ENCODE measurements at places on chromosomes 12 and 14.

DNA sequence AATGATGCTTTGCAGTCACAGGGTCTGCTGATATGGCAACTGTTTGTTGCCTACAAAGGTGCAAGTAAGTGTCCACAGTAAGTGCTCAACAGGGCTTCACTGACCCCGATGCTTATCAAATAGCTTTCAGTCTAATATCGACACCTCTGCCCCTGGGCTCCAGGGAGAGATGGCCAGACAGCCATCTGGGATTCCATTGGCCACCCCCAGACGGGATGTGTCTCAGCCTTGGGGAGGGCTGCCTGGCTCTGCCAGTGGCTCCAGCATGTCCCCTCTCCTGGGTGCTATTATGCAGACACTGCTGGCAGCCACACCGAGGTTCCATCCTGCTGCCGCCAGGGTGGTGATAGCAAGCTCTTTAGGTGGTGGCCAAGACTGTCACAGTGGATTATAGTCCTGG, 57.4 kb downstream of the DGLUCY start:
- no peak for DNase-seq

DNA sequence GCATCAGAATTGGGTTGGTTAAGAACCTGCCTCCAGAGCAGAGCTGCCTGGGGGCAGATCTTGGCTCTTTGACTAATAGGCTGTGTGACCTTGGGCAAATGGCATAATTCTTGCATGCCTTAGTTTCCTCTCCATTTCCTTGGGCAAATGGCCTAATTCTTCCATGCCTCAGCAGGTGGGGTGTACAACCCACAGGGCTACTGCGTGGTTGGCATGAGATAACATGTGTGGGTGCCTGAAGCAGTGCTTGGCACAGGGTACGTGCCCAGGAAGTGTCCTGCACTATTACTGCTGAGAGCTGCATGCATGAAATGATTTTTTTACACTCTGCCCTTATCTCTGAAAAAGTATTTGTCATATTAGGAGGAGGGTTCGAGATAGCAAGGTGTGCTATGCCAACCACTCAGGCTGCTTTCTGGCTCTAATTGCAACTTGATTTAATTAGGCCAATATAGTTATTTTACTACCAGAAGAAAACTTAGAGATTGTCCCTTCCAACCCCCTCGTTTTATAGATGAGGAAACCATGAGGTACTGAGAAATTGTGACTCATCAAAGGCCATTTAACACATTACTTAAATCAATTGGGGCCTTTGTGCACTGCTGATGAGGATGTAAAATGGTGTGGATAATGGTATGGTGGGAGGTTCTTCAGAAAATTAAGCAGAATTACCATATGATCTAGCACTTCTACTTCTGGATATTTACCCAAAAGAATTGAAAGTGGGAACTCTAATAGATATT, 161.6 kb upstream of the HIF1A start:
- no peak for DNase-seq

DNA sequence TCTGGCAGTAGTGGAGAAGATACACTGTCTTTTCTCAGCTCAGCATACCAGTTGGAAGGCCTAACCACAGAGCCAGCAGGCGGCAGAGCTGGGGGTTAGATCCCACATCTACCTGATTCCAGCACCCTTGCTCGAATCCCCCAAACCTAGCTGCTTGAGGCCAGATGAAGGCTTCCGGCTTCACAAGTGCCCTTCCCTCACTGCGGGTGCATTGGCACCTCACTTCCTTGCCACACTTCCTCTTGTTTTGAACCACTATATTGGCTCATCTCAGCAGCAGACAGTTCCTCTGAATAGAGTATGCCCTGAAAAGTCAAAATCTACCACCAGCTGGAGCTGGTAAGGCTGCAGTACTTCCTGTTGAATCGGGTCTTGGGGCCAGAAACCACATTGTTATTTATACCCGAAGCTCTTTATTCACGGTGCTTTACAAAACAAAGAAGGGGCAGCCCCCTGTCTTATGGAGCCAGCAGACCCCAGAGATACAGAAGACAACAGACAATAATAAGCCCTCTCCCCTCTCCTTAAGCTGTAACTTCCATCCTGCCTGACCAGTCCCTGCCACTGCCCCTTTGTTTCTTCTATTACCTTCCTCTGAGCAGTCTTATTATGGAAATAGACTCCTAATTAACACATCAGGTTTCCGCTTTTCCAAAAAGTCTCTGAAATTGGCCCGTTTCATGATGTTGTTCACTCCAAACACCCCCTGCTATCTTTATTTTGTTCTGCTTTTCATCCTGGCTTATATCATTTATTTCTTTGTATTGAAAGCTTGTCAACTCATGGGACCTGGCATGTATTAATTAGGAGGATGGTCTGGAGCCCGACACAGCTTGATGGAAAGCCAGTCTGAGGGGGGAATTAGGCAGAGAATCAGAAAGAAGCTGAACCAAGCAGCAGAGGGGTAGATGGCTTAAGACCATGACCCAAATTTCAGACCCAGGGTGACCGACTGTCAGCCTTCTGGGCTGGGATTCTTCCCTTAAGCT, 233.5 kb downstream of the EFCAB11 start:
- no peak for DNase-seq

DNA sequence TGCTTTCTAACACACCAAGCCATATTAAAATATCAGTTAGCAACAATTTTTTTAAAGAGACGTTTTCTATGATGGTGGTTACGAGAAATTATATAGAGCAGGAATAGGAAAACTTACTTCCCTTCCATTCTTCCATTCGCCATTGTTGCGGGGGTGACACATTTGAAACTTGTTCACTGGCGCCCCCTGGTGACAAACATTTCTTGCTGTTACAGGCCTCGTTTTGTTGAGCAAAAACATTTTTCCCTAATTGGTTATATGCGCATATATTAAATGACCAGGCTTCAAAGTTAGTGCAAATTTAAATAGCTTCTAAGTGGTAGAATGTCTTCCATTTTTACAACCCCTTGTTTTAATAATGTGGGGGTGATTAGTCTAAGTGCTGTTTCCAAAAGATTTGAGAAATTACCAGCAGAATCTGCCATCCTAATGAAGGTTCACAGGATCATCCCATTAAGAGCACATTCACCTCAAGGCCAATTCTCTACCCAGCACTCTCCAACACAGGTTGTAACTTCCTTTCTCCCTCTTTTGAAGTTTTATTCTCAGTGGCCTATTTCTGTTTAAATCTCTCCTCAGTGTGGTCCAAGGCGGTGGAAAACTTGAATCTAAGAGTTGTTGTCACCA, 1124.7 kb downstream of the FLRT2 start:
- no peak for DNase-seq

GRCh38 chr14:58884442-58884841, 246.7 kb downstream of the DACT1 start:
- no peak for DNase-seq

- no peak for DNase-seq
These were observed 161.5 kb upstream of the VASH1 start for GRCh38 chr14:76599559-76600287.

GRCh38 chr12:107134558-107134957, 41.2 kb upstream of the CRY1 start:
- no peak for DNase-seq

DNA sequence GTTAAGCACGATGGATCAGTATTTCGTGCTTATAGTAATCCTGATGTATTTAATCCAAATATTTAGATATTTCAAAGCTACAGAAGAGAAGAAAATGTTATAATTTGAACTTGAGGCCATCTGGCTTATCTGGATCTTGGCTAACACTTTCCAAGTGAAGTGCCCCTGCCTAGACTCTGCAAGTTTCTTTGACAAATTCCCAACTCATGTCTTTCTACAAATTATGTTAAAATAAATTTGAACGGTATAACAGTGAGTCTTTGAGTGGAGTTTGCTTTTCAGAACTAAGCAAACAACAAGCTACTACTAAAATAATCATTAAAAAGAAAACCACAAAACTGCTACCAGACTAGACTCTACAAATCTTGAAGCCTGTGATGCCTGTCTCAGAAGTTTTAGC, 374.4 kb upstream of the PRICKLE1 start:
- DNase-seq: no peak

- no peak for DNase-seq
These were observed 597 bp downstream of the SOAT2 start for GRCh38 chr12:53103860-53104305.

- peak; percentile 58 for DNase-seq
These were observed 225.2 kb downstream of the FUT8 start for GRCh38 chr14:65637780-65638179.

DNA sequence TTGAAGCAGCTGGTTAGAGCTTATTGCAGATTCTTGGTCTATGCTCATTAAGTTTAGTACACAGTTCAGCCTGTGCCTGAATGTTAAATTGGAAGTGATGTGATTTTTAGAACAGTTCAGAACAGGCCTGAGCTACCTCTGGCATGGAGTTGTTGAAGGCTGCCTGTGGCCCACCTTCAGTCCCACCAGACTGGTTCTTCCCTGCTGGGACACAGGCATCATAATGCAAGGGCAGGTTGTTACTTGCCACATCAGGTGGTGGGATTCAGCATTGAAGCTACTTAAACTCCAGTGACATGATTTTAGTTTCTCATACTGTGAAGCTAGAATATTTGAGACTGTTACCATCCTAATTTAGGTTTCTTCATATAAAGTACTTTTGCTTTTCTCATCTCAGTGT, 49.4 kb downstream of the PROX2 start:
- DNase-seq: no peak

GRCh38 chr14:92729634-92730358, 18.6 kb downstream of the LGMN start:
- DNase-seq: no peak

GRCh38 chr14:70045844-70046535, 142.8 kb downstream of the SLC8A3 start:
- DNase-seq: peak; percentile 20

- DNase-seq: no peak
These were observed 26.4 kb upstream of the OR10A7 start for GRCh38 chr12:55194382-55194781.

- DNase-seq: peak; percentile 58
These were observed 26.2 kb downstream of the ZCRB1 start for GRCh38 chr12:42299392-42300308.

GRCh38 chr12:74440469-74440868, 97.2 kb upstream of the ATXN7L3B start:
- no peak for DNase-seq

DNA sequence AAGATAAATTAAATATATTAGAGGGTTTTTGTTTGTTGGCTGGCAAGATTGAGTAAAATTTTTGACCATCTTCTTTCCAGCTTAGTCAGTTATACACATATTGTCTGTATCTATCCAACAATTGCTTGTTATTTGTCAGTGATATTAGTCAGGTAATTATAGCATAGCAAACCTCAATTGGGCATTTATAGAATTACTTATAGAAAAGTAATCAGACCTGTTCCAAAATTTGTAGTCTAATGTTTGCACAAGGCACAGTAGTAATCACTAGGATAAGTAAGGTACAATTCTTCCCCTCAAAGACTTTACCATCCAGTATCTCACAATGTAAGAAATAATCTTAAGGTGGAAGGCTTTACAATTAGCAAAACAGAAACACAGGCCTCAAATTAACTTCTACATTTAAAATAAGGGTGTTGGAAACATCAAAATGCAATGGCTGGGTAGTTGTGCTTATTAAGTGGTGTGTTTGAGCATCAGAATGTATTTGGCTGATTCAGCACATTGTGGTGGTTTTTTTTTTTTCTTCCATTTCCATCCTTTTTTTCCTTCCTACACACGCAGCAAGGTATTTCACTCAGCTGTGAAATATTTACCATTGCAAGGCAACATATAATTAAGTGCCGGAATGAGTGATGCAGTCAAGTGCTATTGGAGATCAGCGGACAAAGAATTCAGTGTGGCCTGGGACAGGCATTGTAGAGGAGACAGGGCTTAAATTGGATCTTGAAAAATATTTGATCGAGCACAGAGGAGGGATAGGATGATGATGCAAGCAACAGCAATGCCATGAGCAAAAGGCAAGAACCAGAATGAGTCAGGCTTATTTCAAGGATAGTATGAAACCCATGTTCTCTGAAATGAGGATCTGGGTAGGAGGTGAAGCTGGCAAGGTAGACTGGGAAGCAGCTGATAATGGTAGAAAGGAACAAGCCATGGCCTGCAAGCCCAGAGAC, 178.2 kb downstream of the AKAP6 start:
- peak; percentile 83 for DNase-seq

DNA sequence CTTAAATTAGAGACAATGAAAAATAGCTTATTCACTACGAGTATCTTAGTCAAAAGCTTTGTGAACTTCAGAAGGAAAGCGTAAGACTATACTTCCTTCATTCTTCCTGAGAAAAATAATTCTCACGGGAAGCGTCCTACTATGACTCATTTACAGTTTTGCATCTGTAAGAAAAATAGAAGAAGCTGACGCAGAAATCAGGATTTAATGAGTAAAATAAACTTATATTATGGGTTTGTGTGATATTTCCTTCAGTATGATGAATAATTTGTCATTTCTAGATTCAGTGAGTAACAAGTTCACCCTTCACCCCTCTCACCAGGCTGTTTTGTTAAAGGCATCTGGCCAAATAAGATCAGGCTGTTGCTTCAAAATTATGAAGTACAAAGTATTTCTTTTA, 17.8 kb upstream of the PDE3A start:
- DNase-seq: no peak

GRCh38 chr12:52222692-52223091, 10.4 kb upstream of the KRT7 start:
- DNase-seq: no peak

DNA sequence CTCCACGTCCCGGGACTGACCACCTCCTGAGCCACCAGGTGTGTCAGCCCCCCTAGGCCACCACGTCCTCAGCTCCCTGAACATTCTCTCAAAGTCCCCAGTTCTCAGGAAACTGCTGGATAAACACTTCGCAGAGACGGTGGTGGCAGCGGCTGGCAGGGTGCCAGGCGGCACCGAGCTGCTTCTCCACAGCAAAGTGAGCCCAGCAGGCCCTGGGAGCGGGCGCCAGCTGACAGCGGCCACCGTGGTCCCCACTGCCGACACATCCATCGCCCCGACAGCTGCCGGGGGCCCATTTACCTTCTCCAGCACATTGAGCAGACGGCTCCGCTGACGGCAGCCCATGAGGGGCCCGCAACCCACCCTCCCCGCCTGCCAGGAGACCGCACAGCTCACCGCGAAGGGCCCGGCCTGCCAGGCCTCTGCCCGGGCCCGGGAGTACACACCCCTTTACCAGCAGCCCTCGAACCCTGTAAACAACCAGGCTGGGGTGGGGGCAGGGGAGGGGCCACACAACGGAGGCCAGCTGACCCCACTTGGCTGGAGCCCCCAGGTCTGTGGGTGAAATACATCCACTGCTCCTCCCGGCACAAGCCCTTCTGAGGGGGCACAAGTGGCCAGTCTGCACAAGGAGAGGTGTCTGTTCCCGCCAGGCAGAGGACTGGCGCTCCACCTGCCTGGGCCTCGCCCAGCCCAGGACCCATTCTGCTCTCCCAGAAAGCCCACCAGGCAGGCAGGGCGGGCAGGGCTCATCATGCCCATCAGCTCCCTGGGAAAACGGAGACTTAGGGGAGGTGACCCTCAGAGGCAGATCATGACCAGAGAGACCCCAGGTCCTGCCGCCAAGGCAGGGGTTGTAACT, 10.5 kb downstream of the AKT1 start:
- no peak for DNase-seq

- no peak for DNase-seq
These were observed 169.7 kb upstream of the OTX2 start for GRCh38 chr14:56979936-56980335.

GRCh38 chr14:80213602-80214001, 2.3 kb upstream of the DIO2 start:
- DNase-seq: no peak
